ENCODE measurements at places on chromosomes 2 and 18. TPM values are rescaled to one million over a fixed set of nuclear protein-coding genes. Genes with fewer than 3 reads are reported as not detected.
A peak's percentile ranks its signal among the peaks of the same experiment; 100 is the strongest.

DNA sequence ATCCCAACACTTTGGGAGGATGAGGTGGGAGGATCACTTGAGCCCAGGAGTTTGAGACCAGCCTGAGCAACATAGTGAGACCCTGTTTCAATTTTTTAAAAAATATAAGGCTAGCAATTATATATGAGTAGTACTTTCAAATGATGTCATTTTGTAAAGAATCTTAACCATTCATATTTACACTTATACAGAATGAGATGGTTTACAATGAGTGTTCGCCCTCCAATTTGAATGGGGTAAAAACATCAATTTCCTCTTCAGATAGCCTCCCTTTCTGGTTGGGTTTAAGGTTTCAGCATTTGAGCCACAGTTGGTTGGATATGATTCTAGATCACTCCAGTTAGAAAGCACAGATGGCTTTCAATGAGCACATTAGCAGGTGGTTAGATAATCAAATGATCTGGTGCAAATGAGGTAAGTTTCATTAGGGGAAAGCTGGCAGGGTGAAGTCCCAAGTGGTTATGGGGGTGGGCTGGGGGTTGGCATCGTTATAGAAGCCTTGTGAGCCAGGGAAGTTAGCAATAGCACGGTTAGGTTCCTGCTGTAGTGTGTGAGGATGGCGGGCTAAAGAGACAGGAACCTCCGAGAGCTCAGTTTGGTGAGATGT is 63.9 kb downstream of the TRPM8 start:
- no peak for DNase-seq

GRCh38 chr2:8316356-8316755 is 365.5 kb upstream of the ID2 start:
- no peak for DNase-seq

DNA sequence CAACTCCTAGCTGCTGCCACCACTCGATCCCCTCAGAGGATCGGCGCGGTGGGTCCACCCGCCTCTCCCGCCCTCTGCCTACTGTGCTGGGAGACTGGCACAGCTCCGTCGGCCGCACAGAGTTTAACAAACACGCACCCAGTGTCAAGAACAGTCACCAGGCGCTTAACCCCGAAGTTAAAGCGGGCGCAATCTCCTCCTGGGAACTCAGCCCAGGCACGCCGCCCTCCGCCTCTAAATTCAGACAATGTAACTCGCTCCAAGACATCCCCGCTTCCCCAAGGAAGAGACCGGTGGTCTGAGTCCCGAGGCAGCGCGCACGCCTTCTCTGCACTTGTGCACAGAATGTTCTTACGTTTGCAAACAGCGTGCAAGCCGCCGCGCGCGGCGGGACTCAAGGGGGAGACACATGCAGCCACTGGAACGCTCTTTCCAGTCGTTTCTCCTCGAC is 533 bp downstream of the CXCR4 start:
- DNase-seq = peak; percentile 26

GRCh38 chr18:43533371-43533770 is 256.1 kb upstream of the SYT4 start:
- no peak for DNase-seq

DNA sequence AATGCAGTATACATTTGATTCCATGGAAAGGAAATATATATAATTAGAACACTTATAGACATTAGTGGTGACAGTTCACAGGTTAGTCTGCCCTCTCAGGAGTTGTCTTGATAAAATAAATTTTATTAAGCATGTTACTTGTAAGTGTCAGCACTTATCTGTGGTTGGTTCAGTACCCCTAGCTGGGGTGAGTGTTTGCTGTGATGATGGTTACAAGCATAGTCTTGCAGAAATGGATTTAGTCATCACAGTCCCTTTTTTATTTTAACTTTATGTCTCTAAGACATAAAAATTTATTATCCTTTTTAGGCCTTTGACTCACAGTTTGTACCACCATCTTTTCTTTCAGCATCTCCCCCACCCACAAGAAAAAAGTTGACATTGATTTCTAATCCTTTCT is 52.1 kb downstream of the NCK2 start:
- no peak for DNase-seq

- no peak for DNase-seq
Observed at GRCh38 chr2:152701198-152701597, 16.1 kb downstream of the PRPF40A start.

GRCh38 chr2:223081789-223082188 is 29.8 kb downstream of the KCNE4 start:
- no peak for DNase-seq

DNA sequence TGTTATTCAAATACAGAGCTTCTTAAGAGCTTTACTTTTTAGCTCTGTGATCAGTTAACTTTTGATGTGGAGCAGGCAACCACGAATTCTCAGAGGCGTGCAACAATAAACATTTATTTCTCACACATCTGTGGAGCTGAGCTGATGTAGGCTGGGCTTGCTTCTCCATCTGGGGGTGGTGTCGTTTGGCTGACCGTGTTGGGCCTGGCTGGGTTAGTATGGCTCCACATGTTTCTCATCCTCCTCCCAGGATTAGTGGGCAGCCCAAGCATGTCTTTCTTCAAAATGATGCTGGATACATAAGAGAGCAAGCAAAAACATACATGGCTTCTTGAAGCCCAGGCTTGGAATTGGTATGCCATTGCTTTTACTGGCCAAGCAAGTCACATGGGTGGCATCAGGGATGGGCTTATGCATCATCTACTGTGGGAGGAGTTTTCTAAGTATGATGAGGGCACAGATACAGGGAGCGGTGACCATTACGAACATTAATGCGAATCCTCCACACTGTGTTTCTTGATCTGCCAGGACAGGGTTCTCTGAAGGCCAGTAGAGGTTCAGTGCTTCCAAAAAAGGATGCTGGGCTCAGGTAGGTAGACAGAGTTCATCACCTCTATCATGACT is 157.0 kb upstream of the TNP1 start:
- no peak for DNase-seq

DNA sequence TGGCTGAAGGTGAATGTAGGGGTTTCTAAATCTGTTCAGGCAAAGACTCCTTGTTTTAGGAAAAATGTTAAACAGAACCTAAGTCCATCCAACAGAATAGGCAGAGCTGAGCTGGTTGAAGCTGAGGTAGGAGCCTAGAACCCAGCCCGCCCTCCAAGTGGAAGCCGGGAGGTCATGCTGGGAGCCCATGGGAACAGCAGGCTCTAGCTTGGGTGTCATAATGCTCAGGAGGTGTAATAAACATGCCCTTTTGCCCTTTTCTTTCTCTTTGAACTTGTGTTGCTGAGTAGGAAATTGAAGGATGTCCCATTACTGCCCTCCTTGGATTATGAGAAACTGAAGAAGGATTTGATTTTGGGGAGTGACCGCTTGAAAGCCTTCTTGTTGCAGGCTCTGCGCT is 60.3 kb downstream of the ARMC9 start:
- DNase-seq = no peak

LYPD6 gene
- total RNA-seq = 3.2 TPM

GNAL gene
- total RNA-seq = 1.6 TPM

STAT4 gene
- total RNA-seq = 1.4 TPM

ATG16L1 gene
- 26.4 TPM for total RNA-seq
